Caudate nucleus (tissue), 63 donors: ENCODE measurements at places on chromosomes 12 and 14.

- no peak for DNase-seq
These were observed 14.8 kb downstream of the BCL11B start for GRCh38 chr14:99257122-99257672.

GRCh38 chr14:71931492-71932228, 569 bp upstream of the RGS6 start:
- DNase-seq = peak; percentile 2

DNA sequence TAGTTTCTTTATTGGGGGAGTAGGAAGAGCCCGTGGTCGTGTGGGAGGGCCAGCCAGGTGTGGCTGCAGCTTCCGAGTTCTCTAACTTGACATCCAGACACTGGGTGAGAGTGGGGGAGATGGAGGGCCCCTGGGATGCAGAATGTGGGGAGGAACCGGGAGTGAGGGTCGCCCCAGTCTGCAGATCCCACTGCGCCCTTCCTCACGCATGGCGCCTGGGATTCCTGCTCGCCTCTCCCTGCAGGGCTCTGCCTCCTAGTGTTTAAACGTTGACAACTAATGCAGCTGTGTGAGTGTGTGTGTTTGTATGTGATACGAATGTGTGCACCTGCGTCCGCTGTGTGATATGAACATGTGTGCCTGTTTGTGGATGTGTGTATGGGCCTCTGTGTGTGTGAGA, 34.6 kb downstream of the FZD10 start:
- DNase-seq = no peak

DNA sequence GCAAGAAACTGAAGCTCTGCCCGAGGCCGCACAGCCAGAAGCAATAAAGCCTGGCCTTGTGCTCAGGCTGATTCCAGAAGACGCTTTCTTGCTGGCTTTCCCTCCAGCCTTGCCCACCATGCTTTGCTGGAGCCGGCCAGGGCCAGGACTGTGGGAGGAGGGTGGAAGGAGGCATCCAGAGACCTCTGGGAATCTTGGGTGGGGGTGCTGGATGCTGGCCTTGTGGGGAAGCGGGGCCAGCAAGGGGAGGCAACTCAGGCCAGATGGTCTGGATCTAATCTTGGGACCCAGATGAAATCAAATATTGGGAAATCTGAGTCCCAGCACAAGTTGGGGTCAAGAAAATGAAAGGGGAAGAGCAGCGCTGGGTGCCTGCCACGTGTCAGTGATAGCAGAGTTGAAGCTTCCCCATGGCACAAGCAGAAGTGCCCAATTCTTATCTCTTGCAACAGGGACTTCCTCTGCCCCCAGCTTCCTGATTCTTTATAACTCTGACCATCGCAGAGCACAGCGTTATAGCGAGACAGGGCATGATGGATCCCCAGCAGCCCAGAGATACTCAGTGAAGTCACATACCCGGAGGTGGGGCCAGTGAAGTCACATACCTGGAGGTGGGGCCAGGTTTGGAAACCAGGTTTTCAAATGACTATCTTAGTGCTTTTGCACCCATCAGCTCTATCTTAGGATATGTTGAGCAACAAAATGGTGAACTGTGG, 6.4 kb upstream of the RABGGTA start:
- no peak for DNase-seq

DNA sequence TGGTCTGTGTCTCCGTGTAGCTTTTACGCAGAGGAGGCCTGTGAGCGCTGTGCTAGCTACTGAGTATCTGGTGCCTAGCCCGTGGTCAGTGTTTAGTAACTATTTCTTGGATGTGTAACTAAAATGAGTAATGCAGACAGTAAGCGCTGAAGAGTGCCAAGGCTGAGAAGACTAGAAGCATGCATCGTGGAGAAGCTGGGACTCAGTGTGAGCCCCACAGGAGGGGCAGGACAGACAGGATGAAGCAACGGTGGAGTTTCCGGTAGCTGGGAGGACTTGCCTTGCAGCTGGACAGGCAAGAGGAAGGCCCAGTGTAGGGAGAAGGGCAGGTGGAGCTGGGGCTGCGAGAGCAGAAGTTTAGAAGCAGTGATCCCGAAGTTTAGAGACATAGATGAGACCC, 233.4 kb upstream of the FKBP4 start:
- no peak for DNase-seq
